NCI-H2171 (cell line): ENCODE measurements at places on chromosomes 12 and 14.
A peak's percentile ranks its signal among the peaks of the same experiment; 100 is the strongest.

DNA sequence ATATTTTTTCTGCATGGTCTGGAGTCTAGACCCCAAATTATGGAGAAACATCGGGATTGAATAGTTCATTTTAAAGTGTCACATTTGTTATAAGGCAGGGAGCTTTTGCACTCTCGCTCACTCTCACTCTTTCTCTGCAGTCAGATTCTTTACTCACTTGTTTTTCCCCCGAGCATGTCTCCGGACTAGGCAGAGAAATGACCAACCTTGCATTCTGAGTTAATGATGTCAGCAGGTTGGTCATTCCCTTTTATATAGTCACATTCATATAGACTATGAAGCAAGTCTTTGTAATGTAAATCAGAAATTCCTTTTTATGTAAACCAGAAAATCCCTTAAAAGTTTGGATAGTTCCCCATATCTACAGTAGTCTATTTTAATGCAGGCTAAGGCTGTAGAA lies 4.1 kb downstream of the C12orf75 start:
- no peak for DNase-seq

GRCh38 chr14:70955543-70956480 lies 48.6 kb downstream of the PCNX1 start:
- peak; percentile 22 for DNase-seq

DNA sequence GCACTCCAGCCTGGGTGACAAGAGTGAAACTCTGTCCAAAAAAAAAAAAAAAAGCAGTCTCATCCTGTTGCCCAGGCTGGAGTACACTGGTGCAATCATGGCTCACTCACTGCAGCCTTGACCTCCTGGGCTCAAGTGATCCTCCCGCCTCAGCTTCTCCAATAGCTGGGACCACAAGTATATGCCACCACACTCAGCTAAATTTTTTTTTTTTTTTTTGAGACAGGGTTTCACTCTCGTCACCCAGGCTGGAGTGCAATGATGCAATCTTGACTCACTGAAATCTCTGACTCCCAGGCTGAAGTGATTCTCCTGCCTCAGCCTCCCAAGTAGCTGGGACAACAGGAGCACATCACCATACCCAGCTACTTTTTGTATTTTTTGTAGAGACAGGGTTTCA lies 5.2 kb upstream of the CNPY2 start:
- DNase-seq, result no peak

GRCh38 chr12:50665609-50666008 lies 98.3 kb upstream of the ATF1 start:
- DNase-seq, result no peak

DNA sequence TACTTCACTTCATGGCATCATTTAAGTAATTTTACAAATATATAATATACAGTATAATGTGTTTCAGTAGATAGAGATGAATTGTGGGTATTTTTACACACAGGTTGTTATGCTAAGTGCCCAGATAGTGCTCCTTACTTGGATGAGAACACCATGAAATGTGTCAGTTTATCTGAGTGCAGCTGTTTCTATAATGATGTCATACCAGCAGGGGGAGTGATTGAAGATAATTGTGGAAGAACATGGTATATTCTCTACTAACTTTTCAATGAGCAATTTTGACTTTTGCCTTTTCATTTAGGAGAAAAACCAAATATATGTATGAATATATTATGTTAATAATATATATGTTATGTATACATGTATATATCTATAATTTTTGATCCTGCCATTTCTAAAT lies 221.6 kb downstream of the LRRK2 start:
- DNase-seq, result peak; percentile 26
